ENCODE measurements at places on chromosomes 12 and 14. TPM values are rescaled to one million over a fixed set of nuclear protein-coding genes. Genes with fewer than 3 reads are reported as not detected.

DNA sequence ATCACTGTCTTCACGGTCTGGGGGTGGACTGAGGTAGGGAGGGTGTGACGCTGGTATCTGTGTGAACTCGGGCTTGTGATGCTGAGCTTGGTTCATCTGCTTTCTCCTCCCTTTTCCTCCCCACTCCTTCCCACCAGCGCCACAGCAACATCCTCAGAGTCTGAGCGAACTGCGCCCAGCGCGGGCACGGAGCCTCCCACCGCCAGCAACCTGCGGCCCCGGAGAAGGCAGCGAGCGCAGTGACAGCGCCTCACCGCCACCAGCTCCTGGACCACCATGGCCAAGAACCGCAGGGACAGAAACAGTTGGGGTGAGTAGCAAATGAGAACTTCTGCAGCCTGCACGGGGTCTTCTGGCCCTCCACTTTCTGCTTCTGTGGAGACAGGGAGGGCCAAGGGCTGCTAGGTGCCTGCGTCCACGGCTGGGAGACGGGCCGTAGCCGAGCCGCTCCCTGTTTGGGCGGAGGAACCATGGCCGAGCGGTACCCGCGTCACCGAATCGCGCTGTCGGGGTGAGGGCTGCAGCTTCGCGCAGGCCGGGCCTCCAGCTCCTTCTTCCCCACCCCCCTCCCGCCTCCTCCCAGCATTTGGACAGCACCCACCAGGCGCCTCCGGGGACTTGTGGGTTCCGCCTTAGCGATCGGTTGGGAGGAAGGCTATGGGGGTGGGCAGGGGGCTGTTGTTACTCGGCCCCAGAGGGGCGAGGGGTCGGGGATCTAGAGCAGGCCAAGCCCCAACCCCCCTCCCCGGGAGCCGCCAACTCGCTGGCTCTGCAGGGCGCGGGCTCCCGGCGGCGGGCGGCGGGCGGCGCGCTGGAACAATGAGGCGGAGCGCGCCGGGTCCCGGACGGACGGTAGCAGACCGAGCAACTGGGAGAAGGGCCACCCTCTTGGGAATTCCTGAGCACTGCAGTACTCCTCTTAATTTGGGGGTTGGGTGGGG lies at the start of gene ATL1:
ATL1 (plus strand) TSS at position 156 of the 941 bp plus-strand sequence; CDS start at position 277, 121 bp downstream.
- peaks cover 2% of the 10 kb centered on the region for H3K27me3 ChIP-seq
- H3K4me3 ChIP-seq = peak within 1 kb of the TSS; percentile 79
- no peaks in the 10 kb centered on the region for H3K36me3 ChIP-seq
- DNase-seq = no peak
- H3K4me1 ChIP-seq = no peaks in the 10 kb centered on the region

- peaks cover 83% of the 10 kb centered on the region for H3K36me3 ChIP-seq
- DNase-seq = no peak
- H3K4me1 ChIP-seq = no peaks in the 10 kb centered on the region
- no peak overlapping the region for H3K4me3 ChIP-seq
Measured at GRCh38 chr14:68888025-68888850, 90.9 kb downstream of the ACTN1 start.

DNA sequence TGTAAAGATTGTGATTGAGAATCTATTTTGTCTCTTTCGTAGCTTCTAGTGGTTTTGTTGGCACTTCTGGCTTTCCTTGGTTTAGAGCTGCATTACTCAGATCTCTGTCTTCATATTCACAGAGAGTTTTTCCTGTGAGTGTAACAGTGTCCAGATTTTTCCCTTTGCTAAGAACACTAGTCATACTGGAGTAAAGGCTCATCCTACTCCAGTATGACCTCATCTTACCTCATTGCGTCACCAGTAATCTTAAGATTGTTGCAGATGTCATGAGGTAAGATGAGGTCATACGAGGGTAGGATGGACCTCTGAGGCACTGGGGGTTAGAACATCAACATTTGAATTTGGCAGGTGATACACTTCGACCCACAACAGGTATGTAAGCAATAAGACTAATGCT lies 461.2 kb downstream of the FLRT2 start:
- H3K4me1 ChIP-seq = no peaks in the 10 kb centered on the region
- no peak overlapping the region for H3K27ac ChIP-seq
- DNase-seq = no peak
- H3K27me3 ChIP-seq = no peaks in the 10 kb centered on the region

GRCh38 chr14:76491172-76491930 lies 115.4 kb downstream of the ESRRB start:
- no peak for DNase-seq
- no peaks in the 10 kb centered on the region for H3K36me3 ChIP-seq
- no peaks in the 10 kb centered on the region for H3K27me3 ChIP-seq
- H3K4me3 ChIP-seq = no peak overlapping the region

The DIO2 gene
- 0.23 TPM for total RNA-seq

The SYCP3 gene
- total RNA-seq = 0.07 TPM
